H7 (cell line): ENCODE measurements at places on chromosomes 16 and 17. TPM values are rescaled to one million over a fixed set of nuclear protein-coding genes. Genes with fewer than 3 reads are reported as not detected.

GRCh38 chr17:3512505-3513171 is 36.8 kb downstream of the ASPA start:
- peak; percentile 61 for DNase-seq

GRCh38 chr17:1011760-1012735 is 15.1 kb downstream of the TIMM22 start:
- DNase-seq = peak; percentile 63

CTRB2 gene
- not detected in 2 replicates for total RNA-seq

RMI2 gene
- 58.8 and 59.2 TPM in 2 replicates for total RNA-seq

BCO1 gene
- total RNA-seq = 0.10 and 0.63 TPM in 2 replicates

GRCh38 chr17:28216528-28216927 is 102.5 kb upstream of the TMEM97 start:
- no peak for DNase-seq

DNA sequence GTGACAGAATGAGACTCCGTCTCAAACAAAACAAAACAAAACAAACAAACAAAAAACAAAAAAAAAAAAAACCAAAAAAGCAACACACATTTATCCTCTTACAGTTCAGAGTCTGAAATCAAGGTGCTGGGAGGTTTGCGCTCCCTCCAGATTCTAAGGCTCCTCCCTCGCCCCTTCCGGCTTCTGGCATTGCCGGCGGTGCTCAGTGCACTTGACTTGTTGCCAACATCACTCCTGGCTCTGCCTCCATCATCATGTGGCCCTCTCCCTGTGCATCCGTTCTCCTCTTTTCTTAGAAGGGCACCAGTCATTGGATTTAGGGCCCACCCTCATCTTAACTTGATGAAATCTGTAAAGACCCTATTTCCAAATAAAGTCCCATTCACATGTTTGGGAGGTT is 73.8 kb downstream of the RBFOX3 start:
- DNase-seq = no peak

GRCh38 chr17:30101686-30102390 is 14.8 kb upstream of the NSRP1 start:
- no peak for DNase-seq

- DNase-seq = no peak
These were observed 3.6 kb downstream of the SCRN2 start for GRCh38 chr17:47837401-47838039.

DNA sequence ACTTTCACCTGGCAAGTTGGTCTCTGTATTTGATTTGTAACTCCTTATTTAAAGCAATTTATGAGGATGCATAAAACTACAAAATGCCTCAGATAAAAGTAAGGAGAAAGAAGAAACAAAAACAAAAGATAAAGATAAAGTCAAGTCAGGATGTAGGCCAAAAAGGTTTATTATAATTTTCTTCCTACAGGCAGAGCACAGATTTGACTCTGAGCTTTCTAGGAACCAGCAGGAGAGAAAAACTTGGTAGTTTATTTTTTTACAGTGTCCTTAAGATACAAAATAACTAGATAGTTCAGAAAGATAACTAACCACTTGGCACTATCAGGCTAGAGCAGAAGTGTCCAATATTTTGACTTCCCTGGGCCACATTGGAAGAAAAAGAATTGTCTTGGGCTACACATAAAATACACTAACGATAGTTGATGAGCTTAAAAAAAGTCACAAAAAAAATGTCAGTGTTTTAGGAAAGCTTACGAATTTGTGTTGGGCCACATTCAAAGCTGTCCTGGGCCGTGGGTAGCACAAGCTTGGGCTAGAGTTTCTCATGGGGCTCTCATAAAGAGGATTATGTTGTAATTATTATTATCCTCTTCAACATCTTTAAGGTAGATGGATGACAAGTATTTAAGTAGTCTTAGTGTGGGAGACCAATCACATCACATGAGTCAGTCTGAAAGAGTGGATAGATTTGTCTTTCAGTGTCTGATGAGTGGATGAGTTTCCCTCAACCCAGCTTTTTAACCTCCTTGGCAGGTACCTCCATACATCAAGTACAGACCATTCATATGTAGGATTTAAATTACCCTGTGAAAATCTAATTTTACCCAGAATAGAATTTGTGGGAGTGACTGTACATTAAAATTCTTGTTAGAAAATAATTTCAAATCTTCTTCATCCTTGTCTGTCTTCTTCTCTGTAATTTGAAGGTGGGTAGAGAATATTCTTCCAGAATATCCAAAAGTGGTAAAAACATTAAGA is 17.0 kb downstream of the PAFAH1B1 start:
- no peak for DNase-seq

DNA sequence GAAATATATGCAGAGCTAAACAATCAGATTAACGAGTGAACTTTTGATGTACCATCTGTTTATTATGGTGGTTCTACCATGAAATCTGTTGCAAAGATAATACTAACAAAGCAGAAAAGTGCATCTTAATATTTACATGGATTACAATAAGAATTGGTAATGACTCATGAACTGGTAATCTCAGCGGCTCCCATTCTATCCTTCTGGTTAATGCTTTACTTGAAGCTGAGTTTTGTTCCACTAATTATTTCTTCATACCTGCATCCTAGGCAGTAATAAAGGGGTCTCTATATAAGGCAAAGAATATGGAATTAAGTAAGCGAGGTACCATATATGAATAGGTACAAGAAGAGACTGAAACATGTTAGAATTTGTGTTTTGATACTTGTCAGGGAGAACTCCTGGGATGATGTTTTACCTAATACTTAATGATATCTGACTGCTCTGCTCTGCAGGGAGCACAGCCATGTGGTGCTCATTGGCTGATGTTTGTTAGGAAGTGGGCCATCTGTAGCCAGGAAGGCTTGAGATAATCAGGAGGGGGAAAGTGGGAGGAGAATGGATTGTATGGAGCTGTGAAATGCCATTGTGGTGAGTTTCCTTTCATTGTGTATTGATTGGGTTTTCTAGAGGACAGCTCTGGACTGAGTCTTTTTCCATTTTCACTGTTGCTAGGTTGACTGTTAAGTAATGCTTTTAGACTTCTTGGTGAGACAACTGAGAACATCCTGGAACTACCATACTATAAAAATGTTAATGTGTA is 52.6 kb downstream of the MAP2K6 start:
- DNase-seq = no peak

CACNG4 gene
- total RNA-seq = 1.1 and 1.3 TPM in 2 replicates

DNA sequence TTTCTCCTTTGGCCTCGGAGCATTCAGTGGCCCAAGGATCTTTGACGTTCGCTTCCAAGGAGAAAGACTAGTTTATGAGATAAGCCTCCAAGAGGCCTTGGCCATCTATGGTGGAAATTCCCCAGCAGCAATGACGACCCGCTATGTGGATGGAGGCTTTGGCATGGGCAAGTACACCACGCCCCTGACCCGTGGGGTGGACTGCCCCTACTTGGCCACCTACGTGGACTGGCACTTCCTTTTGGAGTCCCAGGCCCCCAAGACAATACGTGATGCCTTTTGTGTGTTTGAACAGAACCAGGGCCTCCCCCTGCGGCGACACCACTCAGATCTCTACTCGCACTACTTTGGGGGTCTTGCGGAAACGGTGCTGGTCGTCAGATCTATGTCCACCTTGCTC is 1.4 kb downstream of the AOC3 start:
- no peak for DNase-seq

HOXB5 gene
- total RNA-seq = not detected in 2 replicates

NOL11 gene
- total RNA-seq = 90.1 and 94.9 TPM in 2 replicates

DNA sequence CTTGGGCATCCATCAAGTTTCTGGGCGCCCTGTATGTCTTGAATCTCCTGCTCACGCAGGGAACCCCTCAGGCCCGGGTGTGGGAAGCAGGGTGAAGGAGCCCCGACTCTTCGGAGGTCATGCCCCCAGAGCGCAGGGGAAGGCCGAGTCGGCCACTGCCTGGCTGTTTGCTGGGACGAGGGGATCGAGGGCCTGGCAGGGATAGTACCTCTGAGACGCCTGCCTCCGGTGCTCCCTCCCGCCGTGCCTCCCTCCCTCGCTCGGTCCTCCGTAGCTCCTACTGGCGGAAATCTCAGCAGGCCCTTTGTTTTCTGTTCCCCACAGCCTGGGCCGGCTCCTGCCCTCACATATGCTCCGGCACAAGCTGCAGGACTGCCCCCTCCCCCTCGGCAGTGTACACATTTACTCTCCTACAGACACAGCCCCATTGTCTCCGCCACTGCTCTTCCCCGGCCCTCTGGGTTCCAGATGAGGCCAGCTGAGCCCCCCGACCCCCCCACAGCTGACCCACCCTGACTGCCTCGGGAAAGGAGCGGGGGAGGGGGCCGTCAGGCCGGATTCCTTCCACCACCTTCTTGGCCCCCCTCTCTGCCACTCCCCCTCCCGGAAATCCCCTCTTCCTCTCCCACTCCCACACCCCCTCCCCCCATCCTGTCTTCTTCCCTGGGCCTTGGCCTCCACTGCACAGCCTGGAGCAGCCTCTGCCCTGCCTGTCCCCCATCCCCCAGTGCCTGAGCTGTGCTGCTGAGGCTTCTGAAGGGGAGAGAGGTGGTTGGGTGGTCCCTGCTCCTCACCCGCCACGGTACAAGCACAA is 1.4 kb downstream of the TRAF4 start:
- DNase-seq = peak; percentile 83

DNA sequence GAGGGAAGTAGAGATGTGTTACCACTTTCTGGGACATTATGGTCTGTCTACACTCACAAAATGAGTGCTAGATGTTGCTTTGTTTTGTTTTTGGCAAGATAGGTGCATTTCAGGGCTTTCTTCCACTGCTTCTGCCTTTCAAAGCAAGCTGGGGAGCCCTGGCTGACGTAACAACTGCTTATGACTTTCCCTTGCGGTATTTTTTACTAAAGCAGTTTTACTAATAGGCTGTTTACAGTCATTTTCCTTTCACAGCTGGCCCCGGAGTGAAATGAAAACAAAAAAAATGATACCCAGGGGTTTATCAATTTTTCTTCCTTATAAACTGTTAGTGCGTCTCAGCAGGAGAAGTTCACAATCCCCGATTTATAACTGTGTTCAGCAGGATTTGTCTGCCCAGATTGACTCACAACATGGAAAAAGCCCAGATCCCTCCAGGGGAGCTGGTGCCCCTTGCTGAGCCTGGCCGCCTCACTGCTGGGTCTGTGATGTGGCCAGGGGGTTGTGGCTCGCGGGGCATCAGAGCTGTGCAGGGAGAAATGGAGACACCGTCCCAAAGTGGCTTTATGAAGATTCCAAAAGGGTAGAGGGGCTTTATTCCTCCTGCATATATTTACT is 184.4 kb upstream of the HS3ST3A1 start:
- no peak for DNase-seq

DNA sequence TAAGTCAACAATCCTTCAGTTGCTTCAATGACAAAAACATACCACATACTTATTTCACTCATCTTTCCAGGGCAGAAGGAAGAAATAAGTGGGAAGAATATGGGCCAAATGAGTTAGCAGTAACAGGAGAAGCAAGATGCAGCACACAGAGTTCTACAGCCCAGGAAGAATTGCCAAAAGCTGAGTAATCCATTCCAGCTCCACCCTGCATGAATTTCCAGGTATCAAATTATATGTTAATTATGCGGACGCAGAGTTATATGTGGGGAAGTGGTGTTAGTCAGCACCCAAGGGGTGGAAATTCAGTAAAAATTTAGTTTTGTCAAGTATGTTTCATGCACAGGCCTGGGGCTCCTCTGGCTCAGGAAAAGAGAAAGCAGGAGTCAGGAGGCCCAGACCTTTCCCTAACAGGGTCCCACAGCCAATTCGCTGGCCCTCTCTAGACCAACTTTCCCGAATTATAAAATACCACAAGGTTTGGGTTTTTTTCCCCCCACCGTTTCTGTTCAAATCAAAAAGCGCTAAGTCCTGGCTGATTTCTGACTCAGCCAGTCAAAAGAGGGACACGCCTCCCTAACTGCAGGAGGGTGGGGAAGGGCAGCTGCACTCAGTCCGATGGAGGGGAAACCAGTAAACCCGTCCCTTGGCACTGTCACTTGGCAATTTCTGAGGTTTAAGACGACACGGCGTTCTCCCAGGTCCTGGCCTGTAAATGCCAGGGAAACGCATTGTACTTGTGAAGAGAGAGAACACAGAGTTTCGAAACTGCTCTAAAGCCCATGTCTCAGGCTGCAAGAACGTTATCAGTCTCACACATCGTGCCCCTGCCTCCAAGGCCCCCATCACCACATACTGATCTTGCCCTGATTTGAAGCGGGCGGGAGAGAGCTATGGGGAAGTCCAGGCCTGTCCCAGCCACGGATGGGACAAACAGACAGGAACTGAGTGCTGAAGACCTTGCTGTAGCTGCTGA is 58.1 kb downstream of the ZFHX3 start:
- peak; percentile 39 for DNase-seq

CHST4 gene
- 6.7 and 7.6 TPM in 2 replicates for total RNA-seq

DNA sequence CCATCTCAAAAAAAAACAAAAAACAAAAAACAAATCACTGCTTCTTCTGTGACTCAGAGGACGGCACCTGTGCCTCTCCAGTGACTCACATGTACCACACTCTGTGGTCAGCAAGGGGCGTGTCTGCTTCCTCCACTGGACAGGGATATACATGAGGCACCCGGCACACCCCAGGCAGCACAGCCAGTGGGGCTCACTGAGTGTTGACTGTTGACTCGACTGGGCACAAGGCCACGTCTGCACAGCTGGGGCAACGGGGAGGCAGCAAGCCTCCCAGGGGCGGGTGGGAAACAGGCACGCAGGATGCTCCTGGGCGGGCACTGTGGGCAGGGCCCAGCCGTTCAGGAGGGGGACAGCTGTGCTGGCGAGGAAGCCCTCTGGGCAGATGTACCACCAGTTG is 64.1 kb downstream of the TIMM22 start:
- no peak for DNase-seq

ABI3 gene
- total RNA-seq = 1.9 and 2.7 TPM in 2 replicates

GRCh38 chr16:79347277-79347676 is 253.3 kb downstream of the MAF start:
- DNase-seq = peak; percentile 21

CACNG1 gene
- total RNA-seq = not detected in 2 replicates

- no peak for DNase-seq
These were observed 73.8 kb upstream of the PLCG2 start for GRCh38 chr16:81705261-81705660.

CDK3 gene
- 4.3 and 6.7 TPM in 2 replicates for total RNA-seq

SPATA32 gene
- 0.24 TPM in 1 of 2 replicates, not detected in the other for total RNA-seq

BTBD17 gene
- 1.3 and 1.4 TPM in 2 replicates for total RNA-seq

- DNase-seq = peak; percentile 30
These were observed 53.9 kb upstream of the MON1B start for GRCh38 chr16:77137045-77137444.

CFAP119 gene
- 1.5 and 2.1 TPM in 2 replicates for total RNA-seq

- DNase-seq = peak; percentile 77
These were observed 721 bp upstream of the BEAN1 start for GRCh38 chr16:66426112-66427035.

LGALS9C gene
- not detected in 2 replicates for total RNA-seq
